ENCODE measurements at places on chromosomes 2 and 18.
A peak's percentile ranks its signal among the peaks of the same experiment; 100 is the strongest.

DNA sequence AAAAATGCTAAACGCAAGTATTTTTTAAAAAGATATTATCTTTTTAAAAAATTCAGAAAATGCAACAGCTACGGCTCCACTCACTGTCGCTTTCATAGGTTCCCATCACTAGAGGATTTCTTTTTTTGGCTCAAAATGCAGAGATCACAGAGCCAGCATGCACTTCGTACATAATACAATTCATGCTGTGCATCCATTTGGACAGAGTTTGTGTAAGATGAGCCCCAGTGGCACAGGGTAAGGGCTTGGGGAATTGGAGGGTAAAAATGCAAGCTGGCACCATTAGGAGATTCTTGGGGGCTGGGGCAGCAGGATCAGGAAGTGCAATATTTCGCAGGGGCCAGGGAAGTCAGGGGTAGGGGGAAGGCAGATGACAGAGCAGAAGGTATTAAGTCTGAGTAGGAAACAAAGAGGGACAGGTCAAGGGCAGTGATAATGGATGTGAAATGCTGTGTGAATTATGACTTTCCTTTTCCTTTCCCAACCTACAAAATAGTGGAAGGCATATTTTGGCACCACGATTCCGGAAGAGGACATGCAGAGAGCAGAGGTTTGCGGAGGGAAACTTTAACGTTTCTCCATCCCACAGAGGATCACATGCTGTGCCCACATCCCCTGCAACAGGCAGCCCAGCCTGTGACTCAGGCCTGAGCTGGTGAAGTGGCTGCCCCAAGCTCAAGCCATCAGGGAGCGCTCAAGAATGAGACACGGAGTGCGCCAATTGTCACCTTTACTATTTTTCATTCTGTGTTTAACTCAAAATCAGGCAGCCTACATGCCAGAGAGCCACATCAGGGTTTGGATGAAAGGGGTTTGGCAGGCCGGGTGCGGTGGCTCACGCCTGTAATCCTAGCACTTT lies 4.7 kb downstream of the CAPG start:
- peak; percentile 75 for DNase-seq

- no peak for DNase-seq
Observed at GRCh38 chr2:76469066-76469465, 758.4 kb upstream of the GCFC2 start.

DNA sequence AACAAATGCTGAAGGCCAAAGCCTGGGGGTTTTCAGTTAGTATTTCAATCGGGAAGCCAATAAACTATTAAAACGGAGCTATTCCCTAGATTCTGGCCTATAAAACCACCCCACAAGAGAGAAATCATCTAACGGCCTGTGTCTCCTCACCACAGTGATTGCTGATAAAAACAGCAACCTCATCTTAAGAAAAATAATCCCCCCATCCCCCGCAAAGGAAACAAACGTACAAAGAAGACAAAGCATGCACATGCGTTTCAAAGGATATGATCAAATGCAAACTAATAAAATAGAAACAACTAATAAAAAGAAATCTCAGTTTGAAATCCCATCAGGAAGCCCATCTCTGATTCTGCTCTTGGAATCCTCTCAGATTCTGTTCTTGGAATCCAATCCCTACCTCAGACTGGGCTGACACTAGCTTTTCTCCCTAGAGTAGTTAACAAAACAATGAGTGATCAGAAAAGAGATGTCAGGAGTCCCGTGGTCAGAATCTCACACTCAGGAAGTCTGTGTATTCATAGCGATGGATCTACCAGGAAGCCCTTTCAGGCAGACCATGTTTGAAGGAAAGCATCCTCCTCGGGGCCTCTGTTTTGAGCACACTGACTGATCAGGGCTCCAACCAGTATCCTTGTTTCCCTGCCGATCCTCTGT lies 150.7 kb downstream of the THADA start:
- DNase-seq, result no peak

- DNase-seq, result no peak
Observed at GRCh38 chr2:176544991-176545956, 276.0 kb downstream of the MTX2 start.

GRCh38 chr2:28991460-28991859 lies 10.4 kb downstream of the TOGARAM2 start:
- DNase-seq, result no peak

DNA sequence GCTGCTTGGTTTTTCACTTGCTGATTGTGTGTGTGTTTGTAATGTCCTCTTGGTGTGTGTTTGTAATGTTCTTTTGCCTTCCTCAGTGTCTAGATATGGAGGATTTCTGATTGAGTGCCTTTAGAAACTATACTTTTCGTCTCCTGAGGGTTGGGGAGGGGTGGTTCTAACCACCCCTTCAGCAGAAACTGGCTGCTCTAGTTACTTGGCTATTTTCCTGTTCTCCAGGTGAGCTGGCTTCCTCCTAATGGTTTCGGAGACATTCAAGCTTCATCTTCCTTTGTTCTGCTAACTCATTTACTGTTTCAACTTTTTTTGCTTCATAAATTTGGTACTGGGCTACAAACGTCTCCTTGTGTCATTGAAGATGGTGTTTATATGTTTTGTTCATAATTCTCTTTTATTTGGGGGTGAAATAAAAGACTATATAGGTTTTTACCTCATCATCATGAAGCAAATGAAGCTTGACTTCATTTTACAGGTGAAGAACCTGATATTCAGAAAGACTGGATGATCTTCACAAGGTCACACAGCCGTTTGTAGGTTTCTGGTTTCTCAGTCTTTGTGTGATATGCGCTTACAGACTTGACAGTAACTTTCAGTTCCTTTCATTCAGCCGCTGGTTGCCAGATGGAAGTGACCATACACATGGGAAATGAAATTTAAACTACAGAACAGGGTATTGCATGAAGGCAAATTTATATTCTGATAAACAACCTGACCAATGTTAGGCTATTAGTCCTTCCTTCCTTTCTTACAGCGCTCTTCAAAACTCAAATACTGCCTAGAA lies 238.5 kb downstream of the GALR1 start:
- DNase-seq, result no peak

- DNase-seq, result no peak
Observed at GRCh38 chr18:73975266-73975665, 172.4 kb downstream of the FBXO15 start.

GRCh38 chr2:226304308-226304707 lies 495.3 kb downstream of the IRS1 start:
- DNase-seq, result no peak

- no peak for DNase-seq
Observed at GRCh38 chr2:145753966-145754365, 1234.0 kb upstream of the ZEB2 start.

DNA sequence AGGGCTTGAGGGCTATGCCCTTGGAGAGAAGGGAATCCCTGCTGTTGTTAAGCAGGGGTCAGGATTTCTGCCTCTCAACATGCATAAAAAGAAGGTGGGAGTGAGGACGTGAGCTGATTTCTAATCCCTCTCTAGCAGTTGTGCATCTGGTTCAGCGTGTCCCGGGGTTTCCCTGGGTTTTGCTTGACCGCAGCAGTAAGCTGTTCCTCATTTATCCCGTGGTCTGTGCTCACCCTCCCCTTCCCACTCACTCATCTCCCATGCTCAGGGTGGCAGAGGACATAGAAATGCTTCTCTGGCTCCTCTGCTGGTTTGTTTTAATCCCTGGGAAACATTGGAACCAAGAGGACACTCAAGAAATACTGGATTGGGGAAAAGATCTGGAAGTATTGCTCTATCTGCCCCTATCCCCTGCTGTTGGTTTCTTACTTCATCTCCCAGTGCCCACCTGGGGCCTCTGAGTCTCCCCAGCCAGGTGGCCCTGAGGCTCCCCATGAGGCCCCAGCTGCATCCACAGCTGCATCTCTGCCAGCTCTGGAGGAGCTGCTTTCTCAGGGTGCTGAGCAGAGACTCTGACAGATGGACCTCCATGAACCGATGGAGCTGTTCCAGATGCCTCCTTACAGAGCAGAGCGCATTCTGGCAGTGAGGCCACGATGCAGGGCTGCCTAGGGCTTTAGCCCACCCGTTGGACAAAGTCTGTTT lies 36.1 kb downstream of the TET3 start:
- no peak for DNase-seq

DNA sequence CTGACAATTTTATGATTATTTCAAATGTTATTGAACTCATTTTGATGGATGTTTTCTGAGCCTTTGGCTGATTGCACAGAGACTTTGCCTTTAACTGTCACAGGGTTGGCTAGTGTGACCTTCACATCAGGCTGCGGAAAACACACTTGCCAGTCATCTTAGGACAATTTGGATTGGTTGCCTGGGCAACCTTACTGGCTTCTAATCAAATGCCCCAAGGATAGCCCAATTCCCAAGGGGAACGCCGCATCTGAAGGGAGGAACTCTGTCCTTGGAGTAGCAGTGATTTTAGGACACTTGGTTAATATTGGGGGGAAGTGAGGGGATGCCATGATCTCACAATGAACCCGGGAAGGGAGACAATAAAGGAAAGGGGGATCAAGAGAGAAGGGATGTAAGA lies 29.5 kb downstream of the OSBPL6 start:
- DNase-seq, result no peak

- DNase-seq, result no peak
Observed at GRCh38 chr2:46876741-46877384, 38.7 kb downstream of the MCFD2 start.

DNA sequence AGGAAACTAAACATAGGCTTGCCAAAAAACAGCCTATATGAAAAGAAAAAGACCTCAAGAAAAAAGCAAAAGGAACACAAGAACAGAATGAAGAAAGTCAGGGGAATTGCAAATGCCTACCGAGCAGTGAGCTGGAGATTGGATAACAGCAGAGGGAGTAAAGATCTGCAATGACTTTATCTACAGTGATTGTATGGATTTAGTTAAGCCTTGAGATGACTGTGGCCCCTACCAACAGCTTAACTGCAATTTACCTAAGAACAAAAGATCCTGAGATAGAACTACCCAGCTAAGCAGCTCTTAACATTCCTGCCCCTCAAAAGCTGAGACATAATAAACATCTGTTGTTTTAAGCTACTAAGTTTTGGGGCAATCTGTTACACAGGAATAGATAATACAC lies 20.5 kb downstream of the LNPK start:
- DNase-seq, result no peak

DNA sequence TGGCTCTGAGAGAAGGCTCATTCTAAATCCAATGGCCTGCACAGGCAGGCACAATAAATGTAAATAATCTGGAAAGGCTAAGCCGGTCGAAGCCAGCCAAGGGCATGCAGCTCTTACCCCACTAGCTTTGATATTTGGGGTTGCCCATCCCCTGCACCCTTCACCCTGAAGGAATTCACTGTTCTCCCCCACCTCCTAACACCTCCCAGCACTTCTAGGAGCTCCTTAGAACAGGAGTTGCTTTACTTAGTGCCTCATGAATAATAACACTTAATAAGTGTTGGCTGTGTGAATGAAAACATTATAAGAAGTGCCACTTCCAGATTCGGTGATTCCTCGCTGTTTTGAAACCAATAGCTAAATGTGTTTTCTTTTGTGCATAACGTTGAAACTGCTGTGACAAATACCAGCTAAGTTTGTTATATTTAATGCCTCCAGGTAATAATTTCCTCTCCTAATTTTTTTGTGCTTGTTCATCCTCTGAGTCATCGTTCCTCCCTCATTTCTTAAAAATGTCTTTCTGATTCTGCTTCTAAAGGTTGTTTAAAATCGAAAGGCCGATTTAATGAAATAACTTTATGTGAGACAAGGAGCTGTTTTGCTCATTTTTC lies 458.8 kb downstream of the METTL4 start:
- DNase-seq, result no peak

GRCh38 chr2:161355106-161355505 lies 46.9 kb downstream of the PSMD14 start:
- no peak for DNase-seq

GRCh38 chr18:57231864-57232263 lies 85.0 kb downstream of the BOD1L2 start:
- no peak for DNase-seq

- DNase-seq, result peak; percentile 66
Observed at GRCh38 chr2:25301453-25302352, 40.0 kb downstream of the DNMT3A start.

GRCh38 chr18:43563780-43564179 lies 286.5 kb upstream of the SYT4 start:
- DNase-seq, result no peak

DNA sequence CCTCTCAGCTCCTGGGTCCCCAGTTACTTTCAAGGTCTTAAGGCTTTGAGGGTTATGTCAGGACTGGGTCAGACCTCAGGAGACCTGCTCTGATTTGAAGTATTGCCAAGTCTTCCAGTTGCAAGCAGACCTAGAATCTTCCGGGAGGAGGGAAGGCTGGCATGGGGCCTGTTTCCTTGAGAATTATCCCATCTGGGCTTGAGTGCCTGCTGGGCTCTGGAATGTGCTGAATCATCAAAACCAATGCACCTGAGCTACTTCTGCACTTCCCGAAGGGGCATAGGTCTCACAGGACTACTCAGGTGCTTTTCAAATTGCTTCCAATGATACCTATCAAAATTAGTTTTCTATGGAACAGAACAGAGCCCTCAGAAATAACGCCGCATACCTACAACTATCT lies 327.3 kb downstream of the XIRP2 start:
- DNase-seq, result no peak

DNA sequence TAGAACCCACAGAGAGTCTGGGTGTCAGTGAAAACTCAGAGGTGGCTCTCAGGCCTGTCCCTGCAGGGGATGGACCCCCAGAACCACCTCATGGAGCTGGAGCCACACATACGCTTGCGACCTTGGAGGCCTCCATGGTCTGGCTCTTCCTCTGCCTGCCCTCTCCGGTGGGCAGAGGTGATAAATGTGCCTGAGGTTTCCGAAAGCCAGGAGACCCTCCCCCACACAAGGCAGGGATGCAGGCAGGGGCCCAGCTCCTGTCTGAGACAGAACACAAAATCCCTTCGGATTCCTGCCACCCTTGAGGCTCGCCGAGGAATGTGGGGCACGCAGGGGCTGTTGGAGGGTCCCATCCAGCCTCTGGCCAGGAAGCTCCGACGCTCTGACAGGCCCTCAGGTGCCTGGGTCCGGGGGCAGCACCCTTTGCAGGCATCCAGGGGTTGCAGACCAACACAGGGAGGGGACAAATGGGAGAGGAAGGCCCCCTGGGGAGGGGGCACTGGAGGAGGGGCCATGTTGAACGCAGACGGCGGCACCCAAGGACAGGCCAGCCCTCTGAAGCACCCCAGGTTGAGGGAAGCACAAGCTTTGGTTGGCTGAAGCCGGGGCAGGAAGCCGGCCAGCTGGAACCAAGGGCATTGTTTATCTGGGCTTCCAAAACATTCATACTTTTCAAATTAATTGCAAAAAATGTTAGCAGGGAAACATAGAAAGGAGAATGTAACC lies 4.1 kb upstream of the SNED1 start:
- DNase-seq, result no peak

- DNase-seq, result no peak
Observed at GRCh38 chr2:29166242-29167039, 51.2 kb downstream of the CLIP4 start.

DNA sequence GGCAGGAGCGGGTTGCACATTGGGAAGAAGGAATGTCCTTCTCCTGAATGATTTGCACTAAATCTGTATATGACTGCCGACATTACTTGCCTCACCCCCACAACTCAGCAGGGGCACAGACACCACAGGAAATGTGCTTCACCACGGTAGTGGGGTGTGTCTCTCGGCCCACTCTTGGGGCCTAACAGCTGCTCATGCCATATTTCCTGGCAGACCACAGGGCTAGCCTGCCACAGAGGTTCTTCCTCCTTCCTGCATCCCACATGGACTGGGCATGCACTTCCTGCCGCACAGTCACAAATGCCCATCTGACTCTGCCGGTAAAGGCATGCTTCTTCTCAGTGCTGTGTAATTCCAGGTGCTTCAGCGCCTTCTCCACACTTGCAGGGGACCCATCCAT lies 10.3 kb upstream of the PAPOLG start:
- DNase-seq, result peak; percentile 39
